ENCODE measurements at places on chromosomes 6 and 20. TPM values are rescaled to one million over a fixed set of nuclear protein-coding genes. Genes with fewer than 3 reads are reported as not detected.

The SLC16A10 gene
- under 0.01 TPM for total RNA-seq

The PHACTR1 gene
- under 0.01 TPM for total RNA-seq

The CDK19 gene
- total RNA-seq = 6.1 TPM

The ZC3H12D gene
- total RNA-seq = under 0.01 TPM

The C4A gene
- total RNA-seq = 1.2 TPM

The MEI4 gene
- total RNA-seq = not detected

The MCHR2 gene
- total RNA-seq = not detected

All from bronchial epithelial cell (primary cell).